ENCODE measurements at places on chromosomes 1 and 21. TPM values are rescaled to one million over a fixed set of nuclear protein-coding genes. Genes with fewer than 3 reads are reported as not detected.

Gene ZNF684
- total RNA-seq, result 3.9 TPM

Gene GPATCH2
- 10.8 TPM for total RNA-seq

Gene EIF4G3
- 33.4 TPM for total RNA-seq

Gene ITLN2
- not detected for total RNA-seq

Gene SYPL2
- total RNA-seq, result not detected

Gene MTOR
- 43.0 TPM for total RNA-seq

Gene KRTAP12-4
- total RNA-seq, result not detected

Gene RAP1GAP
- 0.55 TPM for total RNA-seq

Gene OR2AK2
- not detected for total RNA-seq

Gene SCMH1
- 18.4 TPM for total RNA-seq

Gene XPR1
- total RNA-seq, result 17.2 TPM

Gene DEPDC1
- 16.7 TPM for total RNA-seq

Gene NUP210L
- 0.10 TPM for total RNA-seq
